Cardiac septum (tissue), 1 donor: ENCODE measurements at places on chromosomes 13 and 19.

DNA sequence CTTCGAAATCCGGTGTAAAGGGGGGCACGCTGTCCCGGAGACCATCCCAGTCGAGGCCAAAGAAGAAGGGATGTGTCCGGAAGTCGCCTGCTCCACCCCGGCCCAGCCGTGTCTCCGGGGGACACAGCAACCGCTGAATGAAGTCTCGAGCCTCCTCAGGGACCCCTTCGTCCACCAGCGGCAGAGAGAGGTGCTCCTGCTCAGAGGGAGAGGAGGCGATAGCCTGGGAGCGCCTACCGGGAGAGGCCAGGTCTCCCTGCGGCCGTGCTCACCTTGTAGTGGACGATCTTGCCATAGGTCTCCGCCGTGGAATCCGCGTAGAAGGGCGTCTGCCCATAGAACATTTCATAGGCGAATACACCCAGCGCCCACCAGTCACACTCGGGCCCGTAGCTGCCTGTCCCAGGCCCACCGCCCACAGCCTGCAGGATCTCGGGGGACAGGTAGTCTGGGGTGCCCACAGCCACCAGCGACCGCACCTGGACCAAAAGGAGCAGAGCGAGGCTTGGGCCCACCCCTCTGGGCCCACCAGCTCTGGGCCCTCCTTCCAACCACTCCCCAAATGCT lies 4.8 kb downstream of the DMPK start:
- DNase-seq: peak; percentile 67

GRCh38 chr19:48997972-48998371 lies 4.3 kb downstream of the RUVBL2 start:
- DNase-seq: no peak

GRCh38 chr19:42282819-42283187 lies 13.8 kb downstream of the CIC start:
- no peak for DNase-seq

DNA sequence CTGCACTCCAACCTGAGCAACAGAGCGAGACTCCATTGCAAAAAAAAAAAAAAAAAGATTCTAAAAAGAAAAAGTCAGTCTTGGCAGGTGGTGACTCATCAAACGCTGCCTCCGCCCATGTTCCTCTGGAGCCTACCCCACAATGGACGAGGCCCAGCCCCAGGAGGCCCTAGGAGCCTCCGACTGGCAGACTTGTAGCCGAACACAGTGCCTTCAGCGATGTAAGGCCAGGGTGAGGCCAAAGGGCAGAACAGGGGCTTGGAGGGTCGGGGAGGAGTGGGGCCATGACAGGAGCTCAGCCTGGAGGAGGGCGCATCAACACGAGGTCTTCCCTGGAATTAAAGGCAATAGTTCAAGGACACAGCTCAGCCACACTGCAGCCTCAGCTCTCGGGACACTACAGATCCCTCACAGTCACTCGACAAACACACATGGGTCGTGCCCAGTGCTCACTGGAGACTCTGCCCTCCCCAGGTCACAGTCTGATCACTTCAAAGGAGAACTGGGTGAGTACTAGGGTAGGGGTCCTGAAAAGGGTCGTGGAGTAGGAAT lies 5.1 kb downstream of the USE1 start:
- DNase-seq: no peak

DNA sequence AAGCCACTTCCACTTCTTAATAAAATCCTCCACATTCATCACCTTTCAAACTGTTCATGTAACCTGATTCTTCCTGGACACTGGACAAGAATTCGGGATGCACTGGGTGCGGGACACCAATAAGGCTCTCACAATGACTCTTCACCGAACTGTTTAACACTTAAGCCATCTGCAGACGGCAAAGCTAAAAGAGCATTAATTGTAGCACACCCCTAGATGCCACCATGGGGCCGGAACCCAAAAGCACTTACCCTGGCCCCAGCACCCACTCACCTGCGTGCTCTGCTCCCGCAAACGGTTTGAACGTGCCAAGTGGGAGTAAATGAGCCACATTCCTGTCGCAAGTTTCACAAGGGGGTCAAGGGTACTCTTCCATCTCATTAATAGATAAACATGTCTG lies 254.3 kb upstream of the PRR20A start:
- DNase-seq: no peak

GRCh38 chr13:110319774-110320509 lies 12.9 kb downstream of the COL4A2 start:
- no peak for DNase-seq

DNA sequence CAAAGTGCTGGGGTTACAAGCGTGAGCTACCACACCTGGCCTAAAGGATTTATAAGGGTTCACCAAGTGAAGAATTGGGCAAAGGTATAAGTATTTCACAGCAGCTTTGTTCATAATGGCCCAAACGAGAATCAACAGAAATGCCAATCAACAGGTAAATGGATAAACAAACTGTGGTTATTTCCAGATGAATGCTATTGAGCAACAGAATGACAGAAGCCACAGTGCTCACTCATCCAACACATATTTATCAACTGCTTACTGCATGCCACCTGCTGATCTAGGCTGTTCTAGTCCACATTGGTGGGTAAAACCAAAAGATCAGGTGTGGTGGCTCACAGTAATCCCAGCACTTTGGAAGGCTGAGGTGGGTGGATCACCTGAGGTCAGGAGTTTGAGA lies 27.7 kb downstream of the CACNA1A start:
- DNase-seq: no peak

DNA sequence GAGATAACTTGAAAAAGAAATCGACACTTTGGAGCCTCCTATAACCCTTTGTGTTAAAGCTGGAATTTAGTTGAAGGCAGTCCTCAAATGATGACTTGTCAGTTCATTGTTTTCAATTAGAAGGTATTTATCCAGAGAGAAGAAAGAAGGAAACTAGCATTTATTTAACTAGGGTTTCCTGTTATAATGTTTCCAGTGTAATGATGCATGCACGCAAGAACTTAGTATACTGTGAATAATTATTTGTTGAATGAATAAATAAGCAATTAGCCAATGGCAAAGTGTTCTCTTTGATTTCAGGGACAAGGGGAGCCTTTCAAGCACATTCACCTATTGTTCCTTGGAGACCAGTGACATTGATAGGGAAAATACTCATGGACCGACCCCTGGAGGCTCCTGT lies 307.4 kb downstream of the KLF5 start:
- no peak for DNase-seq

DNA sequence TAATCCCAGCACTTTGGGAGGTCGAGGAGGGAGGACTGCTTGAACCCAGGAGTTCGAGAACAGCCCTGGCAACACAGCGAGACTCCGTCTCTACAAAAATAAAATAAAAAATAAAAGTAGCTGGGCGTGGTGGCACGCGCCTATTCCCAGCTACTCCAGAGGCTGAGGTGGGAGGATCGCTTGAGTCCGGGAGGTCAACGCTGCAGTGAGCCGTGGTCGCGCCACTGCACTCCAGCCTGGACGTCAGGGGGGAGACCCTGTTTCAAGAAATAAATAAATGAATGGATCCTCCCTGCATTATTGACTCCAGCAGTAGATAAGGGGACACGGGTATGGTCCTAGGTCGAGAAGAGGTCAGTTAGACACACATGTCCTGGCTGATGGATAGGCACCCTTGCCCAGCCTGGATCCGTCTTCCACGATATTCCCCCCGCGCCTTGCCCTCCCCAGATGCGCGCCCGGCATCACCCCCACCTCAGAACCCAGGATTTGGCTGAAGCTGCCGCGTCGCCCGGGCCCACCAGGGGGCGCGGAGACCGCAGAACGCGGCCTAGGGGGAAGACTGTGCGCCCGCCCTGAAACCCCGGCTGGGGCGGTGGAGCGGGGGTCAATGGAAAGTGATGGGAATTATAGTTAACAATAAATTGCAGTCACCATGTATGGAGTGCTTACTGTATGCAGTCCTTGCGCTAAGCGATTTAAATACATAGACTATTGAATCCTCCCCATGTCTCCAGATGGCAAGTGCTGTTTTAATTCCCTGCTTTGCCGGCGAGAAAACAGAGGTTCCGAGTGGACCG lies 2.1 kb upstream of the HOOK2 start:
- peak; percentile 92 for DNase-seq
